ENCODE measurements at places on chromosomes 5 and 9.

GRCh38 chr5:103513701-103514100, 48.9 kb downstream of the NUDT12 start:
- DNase-seq: no peak

GRCh38 chr9:128034821-128035652, 32.1 kb downstream of the NAIF1 start:
- DNase-seq: peak; percentile 80

DNA sequence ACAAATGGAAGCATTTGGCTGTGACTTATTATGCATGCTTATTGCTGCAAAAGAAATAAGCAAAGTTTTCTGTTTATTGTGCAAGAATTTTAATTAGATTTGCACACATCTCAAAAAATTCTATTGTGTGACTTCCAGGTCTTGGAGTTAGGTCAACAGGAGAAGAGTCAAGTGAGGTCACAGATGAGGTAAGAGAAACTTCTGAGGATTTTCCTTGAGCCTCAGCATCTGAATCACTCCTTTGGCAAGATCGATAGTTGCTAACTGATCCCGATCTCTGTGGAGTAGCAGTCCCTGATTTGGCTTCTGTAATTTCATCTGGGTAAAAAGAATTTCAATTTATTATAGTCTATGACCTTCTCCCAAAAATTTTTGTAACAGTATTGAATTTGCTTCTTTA, 6.9 kb upstream of the TTC33 start:
- DNase-seq: no peak

DNA sequence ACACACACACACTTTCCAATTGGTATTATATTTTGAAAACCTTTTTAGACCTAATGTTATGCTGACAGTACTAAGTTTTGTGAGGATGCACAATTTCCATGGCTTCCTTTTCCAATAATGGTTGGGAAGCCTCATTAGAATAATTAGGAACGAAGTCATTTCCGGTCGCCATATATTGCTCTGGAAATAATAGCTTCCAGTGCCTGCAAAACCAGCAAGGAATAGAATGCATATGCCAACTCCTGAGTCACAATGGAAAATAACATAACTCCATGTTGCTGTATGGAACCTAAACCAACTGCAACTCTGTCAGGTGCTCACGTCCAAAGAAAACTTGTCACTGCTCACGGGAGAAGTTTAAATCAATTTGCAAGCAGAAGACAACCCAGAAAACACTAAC, 222.0 kb downstream of the EBF1 start:
- DNase-seq: no peak

DNA sequence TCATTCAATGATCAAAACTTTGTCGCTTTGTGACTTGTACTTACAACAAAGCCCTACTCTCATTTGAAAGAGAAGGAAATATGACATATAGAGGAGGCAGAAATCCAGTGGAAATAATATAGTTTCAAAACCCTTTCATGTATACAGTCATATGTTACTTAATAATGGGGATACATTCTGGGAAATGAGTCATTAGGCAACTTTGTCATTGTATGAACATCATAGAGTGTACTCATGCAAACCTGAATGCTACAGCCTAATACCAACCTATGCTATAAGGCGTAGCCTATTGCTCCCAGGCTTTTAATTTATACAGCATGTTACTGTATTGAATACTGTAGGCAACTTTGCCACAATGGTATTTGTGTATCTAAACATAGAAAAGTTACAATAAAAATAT, 69.0 kb upstream of the SMC2 start:
- no peak for DNase-seq

GRCh38 chr5:56457887-56458812, 225.0 kb upstream of the ANKRD55 start:
- DNase-seq: no peak

GRCh38 chr5:115661101-115661500, 35.3 kb upstream of the TMED7 start:
- DNase-seq: no peak

DNA sequence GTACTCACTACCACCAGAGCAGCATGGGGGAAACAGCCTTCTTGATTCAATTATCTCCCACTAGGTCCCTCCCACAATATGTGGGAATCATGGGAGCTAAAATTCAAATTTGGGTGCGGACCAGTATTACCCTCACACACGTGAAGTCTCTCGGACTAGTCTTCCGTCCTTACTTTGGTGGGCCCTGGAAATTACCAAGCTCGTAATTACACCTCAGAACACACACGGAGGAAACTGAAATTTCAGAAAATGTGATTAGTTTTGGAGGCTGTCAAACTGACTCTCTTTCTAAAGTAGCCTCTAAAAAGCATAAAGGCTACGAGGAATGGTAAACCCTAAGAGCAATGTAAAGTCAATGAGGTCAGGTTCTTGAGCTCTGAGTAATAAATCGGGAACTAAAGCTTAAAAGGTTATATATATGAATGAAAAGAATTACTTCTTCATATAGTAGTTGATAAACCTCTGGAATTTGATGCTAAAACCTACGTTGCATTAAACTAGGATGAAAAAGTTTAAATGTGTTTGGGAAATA, 842 bp upstream of the FEM1C start:
- DNase-seq: no peak

GRCh38 chr9:32486839-32487562, 39.0 kb downstream of the RIGI start:
- DNase-seq: no peak

- no peak for DNase-seq
These were observed 17.8 kb upstream of the CEP72 start for GRCh38 chr5:594226-594860.

- no peak for DNase-seq
These were observed 50.5 kb upstream of the FCN1 start for GRCh38 chr9:134968011-134968822.
